Tongue (tissue), 3 donors: ENCODE measurements at places on chromosomes 2 and 18. TPM values are rescaled to one million over a fixed set of nuclear protein-coding genes. Genes with fewer than 3 reads are reported as not detected.

Gene AKAIN1
- total RNA-seq = not detected

Gene WIPF1
- 24.2 TPM for total RNA-seq

Gene SOX11
- 15.8 TPM for total RNA-seq

- no peak for DNase-seq
Measured at GRCh38 chr2:148048475-148049221, 27.8 kb downstream of the MBD5 start.
